NCI-H526 (cell line): ENCODE measurements at places on chromosomes 16 and 17.

GRCh38 chr16:10950393-10950792 is 6.0 kb downstream of the CLEC16A start:
- DNase-seq = no peak

GRCh38 chr16:68800257-68800875 is 43.0 kb upstream of the TANGO6 start:
- DNase-seq = peak; percentile 77

DNA sequence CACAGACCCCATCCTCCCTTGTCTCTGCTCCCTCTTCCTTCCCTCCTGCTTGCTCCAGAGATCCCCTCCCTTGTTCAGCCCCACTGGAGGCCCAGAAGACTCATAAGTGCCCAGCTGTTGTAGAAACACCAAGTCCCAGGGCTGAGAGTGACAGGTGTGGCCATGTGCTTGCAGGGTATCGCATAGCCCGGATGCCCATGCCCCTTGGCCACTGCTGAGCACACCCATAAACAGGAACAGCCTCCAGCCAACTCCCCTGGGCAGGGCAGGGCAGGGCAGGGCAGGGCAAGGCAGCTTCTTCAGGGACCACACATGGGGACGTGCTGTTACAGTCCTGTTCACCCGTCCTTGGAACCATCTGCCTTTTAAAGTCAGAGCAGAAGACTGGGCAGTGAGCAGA is 2.0 kb downstream of the CACNG1 start:
- no peak for DNase-seq

GRCh38 chr16:52034830-52035229 is 512.1 kb downstream of the TOX3 start:
- DNase-seq = no peak

GRCh38 chr16:63883091-63883490 is 1238.8 kb downstream of the CDH11 start:
- DNase-seq = no peak

GRCh38 chr17:58936295-58936694 is 170.4 kb downstream of the TRIM37 start:
- DNase-seq = no peak

GRCh38 chr17:77229786-77230435 is 89.1 kb downstream of the SEC14L1 start:
- DNase-seq = no peak

DNA sequence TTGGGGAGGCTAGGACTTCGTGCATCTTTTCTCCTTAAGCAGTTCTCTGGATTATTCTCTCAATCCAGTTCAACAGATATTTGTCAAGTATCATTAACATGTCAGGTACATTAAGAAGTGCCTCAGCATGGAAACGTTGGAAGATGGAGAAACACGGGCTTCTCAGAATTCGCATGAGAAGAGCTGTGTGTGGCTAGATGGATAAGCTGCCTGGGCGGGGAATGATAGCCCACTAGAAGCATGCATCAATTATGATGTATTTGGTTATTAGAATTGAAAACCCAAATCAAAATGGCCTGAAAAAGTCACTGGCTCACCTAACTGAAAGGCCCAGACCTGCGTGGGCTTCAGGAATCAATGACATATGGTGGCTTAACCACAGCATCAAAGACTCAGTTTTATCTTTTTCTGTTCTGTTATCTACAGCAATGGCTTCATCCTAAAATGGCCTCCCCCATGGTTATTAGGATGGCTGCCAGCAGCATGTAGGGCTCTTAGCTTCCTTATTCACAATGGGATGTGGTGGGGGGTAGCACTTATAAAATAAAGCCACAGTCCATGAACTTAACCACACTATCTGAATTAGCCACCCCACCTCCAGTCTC is 43.9 kb downstream of the MMD start:
- DNase-seq = no peak

DNA sequence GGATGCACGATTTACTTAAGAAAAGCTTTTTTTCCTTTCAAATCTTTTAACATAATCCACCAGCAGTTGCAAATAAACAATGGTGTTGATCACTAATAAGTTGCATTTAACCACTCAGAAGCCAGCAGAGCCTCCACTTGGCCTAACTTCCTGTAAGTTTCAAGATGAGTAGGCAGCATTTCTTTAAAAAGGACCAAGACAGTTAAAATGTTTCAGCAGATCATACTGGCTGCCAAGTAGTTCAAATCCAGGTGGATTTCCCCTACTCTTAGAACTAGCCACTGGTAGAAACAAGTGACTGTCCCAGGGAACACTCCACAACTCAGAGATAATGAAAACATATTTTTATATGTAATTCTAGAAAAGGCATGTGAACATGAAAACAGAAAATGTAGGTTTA is 17.0 kb upstream of the RFFL start:
- DNase-seq = no peak

DNA sequence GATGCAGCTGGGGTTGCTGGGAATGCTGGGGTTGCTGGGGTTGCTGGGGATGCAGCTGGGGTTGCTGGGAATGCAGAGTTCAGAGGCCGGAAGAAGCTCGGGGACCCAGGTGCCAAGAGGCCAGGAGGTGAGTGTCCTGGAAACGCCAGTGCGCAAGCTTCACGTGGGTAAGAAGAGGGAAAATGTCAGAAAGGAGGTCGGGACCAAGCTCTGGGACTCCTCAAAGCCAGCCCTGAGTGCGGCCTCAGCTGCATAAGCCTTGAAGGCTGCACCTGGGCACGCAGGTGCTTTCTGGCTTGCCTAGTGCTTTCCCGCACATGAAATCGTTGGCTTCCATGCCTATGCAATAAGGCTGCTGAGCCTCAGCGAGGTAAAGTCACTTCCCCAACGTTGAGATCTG is 48.3 kb downstream of the PITPNM3 start:
- DNase-seq = no peak

DNA sequence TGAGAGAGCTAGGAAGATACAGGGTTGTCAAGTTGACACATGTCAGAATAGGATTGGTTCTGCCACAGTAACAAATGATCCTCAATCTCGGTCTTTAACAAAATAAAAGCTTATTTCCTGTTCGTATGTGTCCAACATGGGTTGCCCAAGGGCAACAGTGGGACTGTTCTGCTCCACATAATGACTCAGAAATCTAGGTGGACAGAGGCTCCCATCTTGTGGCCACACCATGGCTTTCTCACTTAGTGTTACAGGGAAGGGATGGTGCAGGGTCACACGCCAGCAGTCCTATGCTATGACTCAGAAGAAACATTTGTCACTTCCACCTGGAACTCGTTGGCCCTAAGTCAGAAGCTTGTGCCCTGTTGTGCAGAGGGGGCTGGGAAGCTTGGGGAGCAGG is 364.9 kb downstream of the SNX29 start:
- no peak for DNase-seq

DNA sequence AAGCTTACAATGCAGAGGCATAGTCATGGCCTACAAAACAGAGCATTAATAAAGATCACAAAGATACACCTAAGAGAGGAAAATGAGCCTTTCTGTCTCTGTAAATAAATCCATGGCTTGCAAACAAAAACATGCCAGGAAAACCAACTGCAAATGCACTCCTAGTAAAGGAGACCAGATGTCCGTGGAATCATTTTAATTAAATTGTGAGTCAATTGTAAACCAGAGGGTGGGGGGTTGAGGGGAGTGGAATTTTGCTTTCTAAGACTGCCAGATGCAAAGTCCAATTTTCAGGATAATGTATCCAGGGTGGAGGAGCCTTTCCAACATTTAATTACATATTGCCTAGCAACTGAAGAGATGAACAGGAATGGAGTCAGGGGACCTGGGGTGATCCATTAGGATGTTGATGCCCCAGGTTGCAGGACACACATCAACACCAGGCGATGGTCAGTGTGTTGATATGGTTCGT is 390.3 kb upstream of the CCL2 start:
- no peak for DNase-seq
